AG08395 (cell line): ENCODE measurements at places on chromosomes 5 and 9.

- DNase-seq, result peak; percentile 77
Observed at GRCh38 chr9:5389109-5389732, 48.5 kb downstream of the PLGRKT start.

GRCh38 chr9:83138422-83139135 is 75.6 kb upstream of the RASEF start:
- DNase-seq, result no peak

- DNase-seq, result no peak
Observed at GRCh38 chr5:40260361-40260760, 419.4 kb upstream of the PTGER4 start.

DNA sequence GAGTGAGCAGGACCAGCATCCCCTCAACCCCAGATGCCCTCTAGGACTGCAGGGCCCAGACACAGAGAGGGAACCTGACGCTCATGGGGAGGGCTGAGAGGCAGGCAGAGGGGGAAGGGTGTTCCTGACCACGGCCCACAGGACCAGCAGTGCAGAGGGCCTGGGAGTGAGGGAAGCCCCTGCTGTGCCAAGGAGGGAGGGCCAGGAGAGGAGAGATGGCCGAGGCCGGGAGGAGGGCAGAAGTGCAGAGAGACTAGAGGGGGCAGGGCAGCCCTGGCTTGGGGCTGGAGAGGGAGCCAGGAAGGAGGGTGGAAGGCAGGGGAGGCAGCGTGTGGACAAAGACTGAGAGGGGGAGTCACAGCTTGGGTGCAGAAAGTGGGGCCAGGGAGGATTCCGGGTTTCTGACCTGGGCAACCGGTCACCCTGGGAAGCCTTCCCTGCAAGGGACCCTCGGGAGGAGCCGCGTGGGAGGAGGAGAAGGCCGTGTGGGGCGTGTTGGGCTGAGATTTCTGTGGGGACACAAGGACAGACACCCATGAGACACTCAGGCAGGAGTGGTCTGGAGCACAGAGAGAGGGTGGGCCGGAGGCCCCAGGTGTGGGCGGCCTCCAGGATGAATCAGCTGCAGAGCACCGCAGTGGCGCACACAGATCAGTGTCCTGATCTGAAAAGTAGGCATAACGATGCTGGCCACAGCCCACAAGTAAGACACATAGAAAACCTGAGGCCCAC is 117.5 kb downstream of the ADAMTS2 start:
- no peak for DNase-seq

DNA sequence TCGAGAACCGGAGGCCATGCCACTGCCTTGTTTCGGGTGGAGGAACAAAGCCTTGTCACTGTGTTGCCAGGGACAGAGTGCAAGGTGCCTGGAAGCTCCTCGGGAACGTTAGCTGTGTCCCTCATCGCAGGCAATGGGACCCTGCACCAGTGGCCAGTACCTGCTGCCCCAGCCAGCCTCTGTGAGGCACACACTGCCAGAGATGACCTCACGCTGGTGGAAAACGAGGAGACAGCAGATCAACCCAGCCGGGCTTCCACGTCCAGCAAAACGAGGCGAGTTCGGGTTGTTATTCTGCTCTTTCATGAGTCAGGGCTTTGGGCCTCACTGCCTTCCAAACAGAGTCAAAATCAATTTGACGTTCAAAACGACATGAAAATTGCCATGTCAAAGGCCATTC is 104.1 kb downstream of the ADAMTS2 start:
- DNase-seq, result peak; percentile 43

DNA sequence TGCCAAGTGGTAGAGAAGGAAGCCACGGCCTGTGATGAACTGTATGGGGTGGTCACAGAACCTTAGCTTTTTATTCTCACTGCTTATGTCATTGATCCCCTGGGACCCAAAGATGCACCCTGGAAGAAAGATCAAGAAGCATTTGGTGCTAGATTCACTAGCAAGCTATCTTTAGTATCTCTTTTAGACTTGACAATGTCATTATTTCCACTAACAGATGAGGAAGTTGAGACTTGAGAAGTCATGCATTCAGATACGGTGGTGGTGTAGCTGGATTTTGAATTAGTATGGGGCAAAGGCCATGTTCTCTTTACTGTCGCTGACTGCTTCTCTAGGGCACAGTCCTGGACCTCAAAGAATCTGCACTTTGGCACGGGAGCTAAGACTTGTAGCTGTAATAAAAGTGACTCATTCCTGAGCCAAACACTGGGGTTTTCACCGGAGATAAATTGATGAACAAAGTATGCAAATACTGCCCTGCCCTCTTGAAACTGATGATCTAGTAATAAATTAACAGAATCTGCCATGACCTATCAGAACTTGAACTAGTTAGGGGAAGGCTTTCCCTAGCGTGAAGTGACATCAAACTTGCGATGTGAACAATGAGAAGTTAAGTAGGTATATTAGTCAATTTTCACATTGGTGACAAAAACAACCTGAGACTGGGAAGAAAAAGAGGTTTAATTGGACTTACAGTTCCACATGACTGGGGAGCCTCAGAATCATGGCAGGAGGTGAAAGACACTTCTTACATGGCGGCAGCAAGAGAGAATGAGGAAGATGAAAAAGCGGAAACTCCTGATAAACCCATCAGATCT is 5.4 kb downstream of the GDA start:
- DNase-seq, result no peak

DNA sequence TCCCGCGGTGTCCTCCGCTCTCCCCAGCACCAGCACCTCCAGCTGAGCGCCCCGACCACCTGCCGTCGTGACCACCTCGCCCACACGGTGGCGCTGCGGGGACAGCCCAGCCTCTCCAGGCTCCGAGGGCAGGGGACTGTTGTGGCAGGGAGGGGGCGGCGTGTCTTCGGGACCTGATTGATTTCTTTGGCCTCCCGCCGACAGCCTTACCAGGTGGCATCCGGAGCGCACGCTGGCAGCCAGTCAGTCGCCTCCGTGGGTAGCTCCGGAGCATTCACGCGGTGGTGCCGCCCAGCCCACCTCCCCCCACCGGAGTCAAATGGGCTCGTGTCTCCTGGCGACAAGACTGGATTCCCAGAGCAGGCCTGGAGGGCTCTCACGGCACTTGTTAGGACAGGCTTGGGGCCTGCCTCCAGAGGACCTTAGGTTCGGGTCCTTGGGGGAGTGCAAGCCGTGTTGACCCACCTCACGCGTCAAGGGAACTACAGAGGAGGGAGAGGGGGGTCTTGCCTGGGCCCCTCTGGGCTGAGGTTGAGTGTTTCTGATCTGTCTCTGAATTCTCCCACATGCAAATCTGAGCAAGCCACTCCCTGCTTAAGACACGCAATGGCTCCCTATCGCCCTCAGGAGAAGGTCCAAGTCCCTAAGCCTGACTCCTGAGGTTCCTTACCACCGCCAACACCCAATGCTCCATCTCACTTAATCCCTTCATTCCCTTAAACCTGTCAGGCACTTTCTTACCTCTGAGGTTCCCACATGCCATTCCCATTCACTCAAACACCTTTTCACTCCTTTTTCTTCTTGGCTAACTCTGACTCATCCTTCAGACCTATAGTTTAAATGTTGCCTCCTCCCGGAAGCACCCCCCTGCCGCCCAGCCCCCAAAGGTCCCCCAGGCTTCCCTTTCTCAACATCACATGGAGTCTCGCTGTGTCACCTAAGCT is 51.2 kb upstream of the GGTA1 start:
- DNase-seq, result peak; percentile 57

GRCh38 chr9:136570916-136571315 is 25.1 kb upstream of the NOTCH1 start:
- DNase-seq, result no peak

DNA sequence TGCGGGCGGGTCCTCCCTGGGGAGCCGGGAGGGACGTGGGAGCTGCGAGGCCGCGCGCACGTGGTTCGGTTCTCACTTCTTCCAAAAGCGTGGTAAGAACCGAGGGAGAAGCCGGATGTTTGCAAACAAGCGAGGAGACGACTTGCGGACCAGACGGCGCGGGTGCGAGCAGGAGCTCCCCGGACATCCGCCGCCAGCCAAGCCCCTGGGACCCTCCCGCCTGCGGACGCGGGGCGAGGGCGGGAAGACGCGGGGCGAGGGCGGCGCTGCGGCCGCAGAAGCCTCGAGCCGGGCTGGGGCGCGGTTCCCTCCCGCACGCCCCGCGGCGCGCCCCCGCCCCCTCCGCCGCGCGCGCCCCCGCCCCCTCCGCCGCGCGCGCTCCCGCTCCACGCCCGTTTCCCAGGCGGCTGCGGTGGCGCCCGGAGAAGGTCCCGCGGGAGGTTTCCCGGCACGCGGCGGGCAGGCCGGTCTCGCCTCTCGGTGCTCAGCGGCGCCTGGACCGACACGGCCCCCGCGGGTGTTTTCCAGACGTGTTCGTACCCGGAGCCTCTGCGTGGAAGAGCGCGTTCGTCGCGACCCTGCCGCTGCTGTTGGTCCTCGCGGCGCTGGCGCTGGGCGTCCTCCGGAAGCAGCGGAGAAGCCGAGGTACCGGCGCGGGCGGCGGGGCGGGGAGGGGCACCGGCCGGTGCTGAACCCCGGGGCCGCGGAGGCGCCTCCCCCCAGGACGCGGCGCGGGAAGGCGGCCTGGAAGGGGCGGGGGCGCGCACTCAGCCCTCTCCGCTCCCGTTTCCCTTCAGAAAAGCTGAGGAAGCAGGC is 12.8 kb downstream of the BTNL9 start:
- no peak for DNase-seq

DNA sequence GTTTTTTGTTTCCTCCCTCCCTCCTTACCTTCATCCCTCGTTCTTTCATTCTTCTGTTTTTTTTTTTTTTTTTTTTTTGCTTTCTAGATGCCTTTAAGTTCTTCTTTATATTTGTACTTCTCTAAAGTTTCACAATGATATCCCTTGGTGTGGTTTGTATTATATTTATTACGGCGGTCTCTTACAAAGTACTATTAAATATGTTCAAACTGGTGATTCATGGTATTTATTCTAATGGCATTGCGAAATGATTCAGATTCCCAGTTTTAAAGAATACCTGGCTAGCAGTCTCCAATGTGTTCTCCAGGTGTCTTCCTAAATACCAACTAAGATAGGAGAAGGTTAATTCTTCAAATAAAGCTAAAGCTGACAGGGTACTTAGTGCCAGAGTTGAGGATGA is 690.1 kb upstream of the COX7C start:
- DNase-seq, result no peak

DNA sequence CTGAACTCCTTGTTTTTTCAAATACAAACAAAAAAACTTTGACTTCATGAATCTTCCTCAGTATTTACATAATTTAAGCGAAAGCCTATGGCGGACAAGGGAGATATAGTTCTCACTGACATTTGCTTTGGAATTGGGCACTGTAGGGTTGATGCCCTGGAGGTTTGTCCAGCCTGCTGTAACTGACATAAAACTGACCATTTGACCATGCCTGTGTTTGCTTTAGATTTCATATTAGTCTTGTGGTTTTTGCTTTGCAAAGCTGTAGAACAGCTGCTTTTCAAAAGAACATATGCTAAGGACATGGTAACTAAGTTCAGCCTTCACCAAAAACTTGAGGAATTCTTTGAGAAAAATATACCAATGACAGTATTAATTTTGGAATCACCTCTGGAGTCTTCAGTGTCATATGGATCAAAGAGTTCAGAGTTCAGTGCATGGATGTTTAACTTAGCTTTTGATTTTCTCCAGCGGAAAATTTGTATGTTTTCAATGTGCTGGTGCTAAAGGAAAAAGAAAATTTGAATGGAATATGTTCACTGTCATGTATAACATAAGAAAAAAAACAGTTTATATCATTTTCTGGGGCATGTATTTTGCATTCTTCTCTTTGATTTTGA is 1013.1 kb downstream of the NR2F1-AS1 start:
- no peak for DNase-seq

DNA sequence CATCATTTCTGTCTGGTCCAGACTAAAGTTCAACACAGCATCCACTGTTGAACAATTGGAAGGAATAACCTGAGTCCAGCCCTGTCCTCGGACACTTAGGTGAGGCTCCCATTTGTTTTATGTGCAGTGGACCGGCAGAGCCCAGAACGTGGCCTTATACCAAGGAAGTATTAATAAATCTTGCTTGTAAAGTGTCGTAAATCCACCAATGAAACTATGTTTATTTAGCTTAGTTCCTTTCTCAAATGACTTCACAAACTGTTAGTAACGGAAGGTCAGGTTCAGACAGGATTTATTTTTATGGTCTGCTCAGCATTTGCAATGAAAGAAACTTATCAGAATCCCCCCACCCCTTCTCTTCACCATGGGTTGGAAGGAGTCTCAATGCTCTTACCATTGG is 149.5 kb downstream of the PCSK1 start:
- no peak for DNase-seq

- DNase-seq, result no peak
Observed at GRCh38 chr5:101728933-101729332, 567.2 kb downstream of the SLCO4C1 start.

DNA sequence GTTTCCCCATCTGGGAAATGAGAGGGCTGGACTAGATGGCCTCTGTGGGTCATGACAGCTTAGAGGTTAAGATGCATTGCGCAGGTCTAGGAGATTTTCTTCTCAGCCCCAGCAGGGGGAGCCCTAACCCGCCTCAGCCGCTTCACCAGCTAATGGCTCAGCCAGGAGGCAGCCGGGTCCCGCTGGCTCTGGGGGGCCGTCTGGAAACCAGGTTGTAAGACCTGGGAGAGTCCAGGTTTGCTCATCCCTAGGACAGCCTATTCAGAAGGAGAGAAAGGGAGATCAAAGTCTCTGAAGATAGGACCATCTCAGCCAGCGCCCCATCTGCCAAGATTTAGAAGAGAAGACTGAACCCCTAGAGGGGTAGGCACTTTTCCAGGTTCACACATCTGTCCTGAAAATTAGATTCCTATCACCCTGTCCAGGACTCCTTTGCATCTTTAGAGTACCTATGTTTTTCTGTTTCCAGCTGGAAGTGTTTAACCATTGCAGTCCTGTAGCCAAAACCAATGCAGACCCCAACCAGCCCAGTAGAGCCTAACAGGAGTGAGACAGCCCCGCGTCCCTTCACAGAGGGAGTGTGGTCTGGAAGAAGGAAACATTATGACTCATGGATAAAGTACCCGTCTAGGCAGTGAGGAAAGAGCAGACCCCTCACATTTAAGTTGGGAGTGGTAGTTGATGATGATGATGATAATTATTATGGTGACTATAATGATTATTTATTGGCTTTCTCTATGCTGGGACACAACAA is 27.5 kb downstream of the SPARC start:
- peak; percentile 85 for DNase-seq

GRCh38 chr5:38853753-38854470 is 8.1 kb downstream of the OSMR start:
- DNase-seq, result peak; percentile 86

GRCh38 chr5:52769061-52769460 is 18.7 kb upstream of the ITGA1 start:
- no peak for DNase-seq
